ENCODE measurements at places on chromosomes 12 and 14.

- DNase-seq: no peak
These were observed 26.5 kb upstream of the PLXNC1 start for GRCh38 chr12:94121886-94122285.

- DNase-seq: no peak
These were observed 94.9 kb downstream of the DAAM1 start for GRCh38 chr14:59283361-59283760.

DNA sequence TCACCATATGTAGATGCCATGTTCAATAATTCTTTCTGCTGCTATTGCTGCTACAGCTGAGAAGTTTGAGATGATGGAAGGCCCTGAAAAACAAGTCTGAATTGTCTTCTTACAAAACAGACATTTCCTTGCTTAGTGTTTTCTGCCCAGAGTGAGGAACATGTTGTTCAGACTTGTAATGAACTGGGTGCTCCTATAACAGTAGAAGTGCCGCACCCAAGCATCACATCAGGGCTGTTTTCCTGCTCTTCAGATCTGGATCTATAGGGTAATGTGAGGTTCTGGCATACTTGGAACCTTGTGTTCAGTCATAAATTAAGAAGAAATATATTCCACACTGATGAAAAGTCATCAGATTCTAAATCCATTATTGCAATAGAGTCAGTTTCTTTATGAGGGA is 171.9 kb upstream of the DIO2 start:
- DNase-seq: no peak

GRCh38 chr12:62351326-62351725 is 91.1 kb downstream of the USP15 start:
- no peak for DNase-seq

DNA sequence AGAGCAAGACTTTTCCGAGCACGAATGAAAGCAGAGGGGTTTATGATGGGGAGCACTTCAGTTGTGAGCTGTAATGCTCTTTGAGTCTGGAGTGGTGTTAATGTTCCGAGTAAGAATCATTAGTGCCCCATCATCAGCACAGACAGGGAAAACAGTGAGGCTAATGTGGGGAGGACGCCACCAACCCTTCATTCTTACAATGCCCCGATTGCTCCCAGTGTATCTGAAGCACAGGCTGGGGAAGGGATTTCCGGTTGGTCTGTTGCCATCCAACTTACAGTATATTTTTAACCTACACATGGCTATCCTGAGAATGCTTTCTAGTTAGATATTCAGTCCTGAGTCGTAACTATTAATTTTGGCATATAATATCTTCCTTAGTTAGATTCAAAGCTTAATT is 141.6 kb downstream of the APAF1 start:
- DNase-seq: no peak

- DNase-seq: no peak
These were observed 419.4 kb downstream of the GALC start for GRCh38 chr14:87573591-87573990.

- no peak for DNase-seq
These were observed 346.0 kb upstream of the TBX3 start for GRCh38 chr12:115030017-115030416.

DNA sequence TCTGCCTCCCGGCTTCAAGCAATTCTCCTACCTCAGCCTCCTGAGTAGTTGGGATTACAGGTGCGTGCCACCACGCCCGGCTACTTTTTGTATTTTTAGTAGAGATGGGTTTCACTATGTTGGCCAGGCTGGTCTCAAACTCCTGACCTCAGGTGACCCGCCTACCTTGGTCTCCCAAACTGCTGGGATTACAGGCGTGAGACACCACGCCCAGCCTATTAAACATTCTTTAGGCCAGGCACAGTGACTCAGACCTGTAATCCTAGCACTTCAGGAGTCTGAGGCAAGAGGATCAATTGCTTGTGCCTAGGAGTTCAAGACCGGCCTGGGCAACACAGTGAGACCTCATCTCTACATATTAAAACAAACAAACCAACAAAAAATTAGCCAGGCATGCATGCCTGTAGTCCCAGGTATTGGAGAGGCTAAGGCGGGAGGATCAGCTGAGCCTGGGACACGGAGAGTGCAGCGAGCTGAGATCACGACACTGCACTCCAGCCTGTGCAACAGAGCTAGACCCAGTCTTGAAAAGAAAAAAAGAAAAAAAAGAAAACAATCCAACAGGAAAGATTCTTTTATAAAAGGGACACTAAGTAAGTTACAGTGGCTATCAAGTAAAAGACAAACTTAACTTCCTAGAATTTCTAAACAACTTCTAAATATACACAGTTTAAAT is 70.2 kb downstream of the HECTD1 start:
- no peak for DNase-seq

DNA sequence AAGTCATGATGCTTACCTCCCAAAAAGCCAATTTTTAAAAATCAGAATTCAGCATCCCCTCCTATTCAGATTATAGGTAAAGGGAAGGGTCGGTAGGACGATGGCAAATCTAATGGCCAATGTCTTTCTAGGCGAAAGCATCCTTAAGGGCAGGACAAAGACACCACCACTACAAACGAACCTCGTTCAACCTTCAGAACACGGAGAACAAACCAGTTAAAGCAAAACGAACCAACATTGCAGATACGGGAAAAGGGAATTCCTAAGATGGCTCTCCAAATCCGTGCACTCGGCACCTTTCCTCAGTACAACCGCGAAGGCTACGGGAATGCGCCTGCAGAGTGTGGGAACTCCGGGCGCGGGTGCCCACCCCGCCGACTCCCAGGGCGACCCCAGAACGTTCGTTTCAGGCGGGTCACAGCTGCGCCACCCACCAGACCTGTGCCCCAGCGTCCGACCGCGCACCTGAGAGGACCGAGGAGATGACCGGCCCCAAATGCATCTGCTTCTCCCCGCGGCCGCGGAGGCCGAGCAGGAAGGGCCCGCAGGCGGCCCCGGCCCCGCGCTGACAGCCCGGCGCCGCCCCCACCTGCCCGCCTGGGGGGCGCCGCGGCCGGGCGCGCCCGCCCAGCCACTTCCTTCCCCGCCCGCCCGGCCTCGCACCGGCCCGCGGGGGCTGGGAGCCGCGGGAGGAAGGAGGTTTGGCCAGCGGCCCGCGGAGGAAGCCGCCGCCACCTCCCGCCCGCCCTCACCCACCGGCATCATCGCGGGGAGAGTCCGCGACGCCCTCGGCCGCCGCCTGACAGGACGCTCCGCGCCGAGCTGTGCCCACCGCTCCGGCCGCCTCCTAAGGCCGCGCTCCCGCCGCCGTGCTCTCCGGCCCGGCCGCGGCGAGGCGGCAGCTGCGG is 578 bp downstream of the PPP1R13B start:
- no peak for DNase-seq

DNA sequence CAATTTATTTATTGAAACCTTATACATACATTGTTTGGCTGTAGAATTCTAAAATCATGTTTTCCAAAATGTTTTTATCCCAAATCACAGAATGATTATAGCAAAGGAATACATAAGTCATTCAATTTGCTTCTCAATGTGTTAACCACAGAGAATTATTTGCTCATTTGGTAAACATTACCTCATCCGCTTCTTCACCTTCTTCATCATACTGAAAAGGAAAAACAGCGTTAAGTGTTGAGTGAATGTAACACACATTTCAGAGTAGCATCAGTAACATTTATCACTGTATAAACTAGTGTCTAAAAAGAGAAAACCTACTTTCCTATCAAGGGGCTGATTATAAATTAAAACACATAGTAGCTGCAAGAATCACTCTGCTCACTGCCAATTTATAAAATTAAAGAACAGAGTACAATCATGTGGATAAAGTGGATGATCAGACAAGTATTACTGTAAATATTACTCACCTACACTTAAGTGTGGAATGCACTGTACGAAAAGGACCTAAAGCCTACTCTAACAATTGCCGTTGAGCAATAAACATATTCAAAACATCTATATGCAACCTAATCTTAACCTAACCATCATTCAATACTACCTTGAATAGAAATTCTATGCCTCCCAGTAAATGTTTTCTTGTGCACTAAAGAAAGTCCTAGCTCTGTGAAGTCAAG is 18.1 kb upstream of the PHLDA1 start:
- no peak for DNase-seq

- peak; percentile 88 for DNase-seq
These were observed at the start of gene BDKRB1 for GRCh38 chr14:96255501-96256366. TSS of gene BDKRB1 (plus strand) at chr14:96256210. CDS start at chr14:96263683, 7,473 bp downstream.

GRCh38 chr12:29103539-29103974 is 45.5 kb upstream of the FAR2 start:
- DNase-seq: no peak

DNA sequence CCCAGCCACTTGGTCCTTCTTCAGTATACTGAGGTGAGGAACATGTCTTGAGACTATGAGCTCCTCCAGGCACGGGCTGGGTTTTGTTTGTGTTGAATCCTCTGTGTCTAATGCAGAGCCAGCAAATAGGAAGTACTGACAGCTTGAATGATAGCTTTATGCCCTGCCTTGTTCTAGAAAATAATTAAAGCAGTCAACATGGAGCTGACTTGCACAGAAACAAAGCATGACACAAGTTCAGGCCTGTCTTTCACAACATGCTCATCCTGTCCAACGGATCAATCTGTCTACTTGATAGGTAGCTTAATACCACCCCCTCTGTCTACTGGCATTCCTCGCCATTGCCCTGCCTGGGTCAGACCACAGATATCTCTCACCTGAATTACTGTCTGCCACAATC is 140.9 kb downstream of the ESRRB start:
- DNase-seq: no peak

- no peak for DNase-seq
These were observed 986 bp downstream of the KRT77 start for GRCh38 chr12:52702338-52702737.

GRCh38 chr14:90853116-90853515 is 36.9 kb upstream of the TTC7B start:
- DNase-seq: no peak

GRCh38 chr12:102507301-102507700 is 26.9 kb upstream of the IGF1 start:
- no peak for DNase-seq

DNA sequence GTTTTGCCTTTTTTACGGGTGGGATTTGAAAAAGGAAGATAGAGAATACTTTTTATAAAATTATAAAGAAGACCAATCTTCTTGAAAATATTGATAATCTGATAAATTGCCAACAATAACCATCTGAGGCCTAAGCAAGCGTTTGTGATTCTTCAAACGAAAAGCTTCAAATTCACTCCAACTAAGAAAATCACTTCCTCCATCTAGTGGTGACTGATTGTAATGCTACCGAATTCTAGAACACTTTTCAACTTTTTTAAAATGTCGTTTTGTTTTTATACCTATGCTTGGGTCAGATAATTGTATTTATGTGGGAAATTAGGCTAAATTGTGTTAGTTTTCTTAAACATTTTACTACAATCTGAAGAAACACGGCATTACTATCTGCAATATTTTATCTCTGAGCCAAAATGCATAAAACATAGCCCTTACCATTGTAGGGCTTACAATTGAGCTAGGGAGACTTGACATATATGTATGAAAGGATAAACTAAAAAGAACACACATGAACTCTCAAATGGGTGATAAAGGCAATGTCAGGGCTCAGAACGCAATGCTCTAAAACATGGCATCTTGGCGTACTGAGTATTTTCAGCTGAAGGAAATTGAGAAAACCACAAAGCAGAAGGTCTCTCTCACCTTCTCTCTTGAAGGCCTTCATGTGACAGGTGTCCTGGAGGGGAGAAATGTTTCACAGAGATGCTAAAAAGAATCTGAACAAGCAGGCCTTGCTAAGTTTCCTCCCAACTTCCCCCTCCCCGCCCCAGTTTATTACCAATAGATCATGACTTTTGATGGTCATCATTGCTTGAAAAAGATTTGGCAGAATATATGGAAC is 36.8 kb upstream of the G2E3 start:
- DNase-seq: peak; percentile 22

- peak; percentile 24 for DNase-seq
These were observed 35.7 kb downstream of the MRPL42 start for GRCh38 chr12:93502802-93503623.

GRCh38 chr12:132675757-132676432 is 11.2 kb downstream of the POLE start:
- DNase-seq: no peak

- DNase-seq: no peak
These were observed 25.3 kb downstream of the PRPF40B start for GRCh38 chr12:49648712-49649003.

- DNase-seq: no peak
These were observed 53.7 kb downstream of the PAWR start for GRCh38 chr12:79637093-79637492.

DNA sequence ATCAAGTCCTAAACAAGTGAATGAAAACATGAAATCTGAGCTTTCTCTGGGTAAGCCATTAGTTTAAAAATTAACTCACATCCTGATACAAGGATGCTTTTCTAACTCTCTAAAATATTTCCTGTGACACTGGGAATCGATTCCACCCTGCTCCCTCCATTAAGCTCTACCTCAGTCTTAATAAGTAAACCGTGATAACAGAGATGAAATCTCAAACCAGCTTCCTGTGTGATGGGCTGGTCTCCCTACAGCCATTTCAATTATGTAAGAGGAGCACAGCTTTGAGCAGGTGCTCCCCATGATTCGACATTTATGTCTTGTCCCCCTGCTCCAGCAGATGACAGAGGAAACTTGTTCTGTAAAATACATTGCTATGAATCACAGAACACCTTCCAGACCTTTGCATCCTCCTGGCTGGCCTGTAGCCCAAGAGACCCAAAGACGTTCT is 59.0 kb downstream of the GAS2L3 start:
- no peak for DNase-seq

- DNase-seq: no peak
These were observed 44.6 kb downstream of the CEP83 start for GRCh38 chr12:94415066-94415465.

GRCh38 chr12:111429828-111430432 is 24.2 kb downstream of the SH2B3 start:
- no peak for DNase-seq

GRCh38 chr12:3142386-3142785 is 65.2 kb downstream of the TSPAN9 start:
- no peak for DNase-seq

GRCh38 chr12:123813349-123813748 is 51.2 kb downstream of the DNAH10 start:
- peak; percentile 4 for DNase-seq

Measured in HFFc6 (cell line).